ENCODE measurements at places on chromosomes 1 and 21. TPM values are rescaled to one million over a fixed set of nuclear protein-coding genes. Genes with fewer than 3 reads are reported as not detected.

- peaks cover 4% of the 10 kb centered on the region for H3K27me3 ChIP-seq
- no peak for DNase-seq
- no peak overlapping the region for H3K27ac ChIP-seq
- peaks cover 6% of the 10 kb centered on the region for H3K36me3 ChIP-seq
- no peaks in the 10 kb centered on the region for H3K4me1 ChIP-seq
These were observed 72.2 kb upstream of the LPGAT1 start for GRCh38 chr1:211902624-211903291.

DNA sequence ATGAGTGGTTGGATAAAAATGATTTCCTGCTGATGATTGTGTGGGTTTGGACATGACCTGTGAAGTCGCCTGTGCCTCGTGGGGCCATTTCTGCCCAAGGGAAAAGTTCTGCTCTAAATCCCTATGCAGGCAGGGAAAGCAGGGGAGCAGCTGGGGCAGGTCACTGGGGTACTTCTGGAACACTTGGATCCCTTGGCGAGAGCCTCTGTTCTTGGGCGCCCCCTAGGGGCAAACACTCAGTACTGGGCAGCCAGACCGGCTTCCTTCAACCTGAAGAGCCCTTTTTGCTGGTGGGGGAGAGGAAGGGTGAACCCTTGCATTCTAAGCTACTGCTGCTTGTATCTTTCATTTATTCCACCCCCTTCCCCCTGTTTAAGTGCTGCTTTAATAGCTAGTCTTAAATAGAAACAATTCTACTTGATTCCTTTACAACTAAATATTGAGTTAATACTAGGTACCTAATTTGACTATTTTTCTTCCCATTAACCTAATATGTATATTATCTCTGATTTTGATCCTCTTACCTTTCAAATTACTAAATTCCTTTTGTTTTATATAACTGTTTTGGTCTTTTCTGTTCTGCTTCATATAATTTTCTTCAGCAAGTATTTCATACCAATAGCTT, 5.1 kb upstream of the CLEC20A start:
- DNase-seq = peak; percentile 62
- H3K4me1 ChIP-seq = no peaks in the 10 kb centered on the region
- no peaks in the 10 kb centered on the region for H3K27me3 ChIP-seq
- no peaks in the 10 kb centered on the region for H3K36me3 ChIP-seq
- H3K27ac ChIP-seq = no peak overlapping the region
- no peak overlapping the region for H3K4me3 ChIP-seq

GRCh38 chr1:207205614-207206061, 101.6 kb downstream of the C4BPA start:
- H3K27me3 ChIP-seq = peaks cover 7% of the 10 kb centered on the region
- no peak overlapping the region for H3K4me3 ChIP-seq
- H3K27ac ChIP-seq = no peak overlapping the region

- no peaks in the 10 kb centered on the region for H3K36me3 ChIP-seq
- DNase-seq = peak; percentile 47
- H3K4me1 ChIP-seq = no peaks in the 10 kb centered on the region
- H3K27me3 ChIP-seq = peaks cover 2% of the 10 kb centered on the region
- no peak overlapping the region for H3K27ac ChIP-seq
These were observed 164.2 kb upstream of the C1orf21 start for GRCh38 chr1:184222652-184223052.

GRCh38 chr21:36325373-36326010, 5.5 kb downstream of the MORC3 start:
- DNase-seq = no peak
- no peak overlapping the region for H3K27ac ChIP-seq
- H3K36me3 ChIP-seq = peaks cover 52% of the 10 kb centered on the region
- H3K4me1 ChIP-seq = peaks cover 42% of the 10 kb centered on the region
- H3K4me3 ChIP-seq = no peak overlapping the region

- peaks cover 7% of the 10 kb centered on the region for H3K27me3 ChIP-seq
- no peak overlapping the region for H3K4me3 ChIP-seq
- H3K36me3 ChIP-seq = no peaks in the 10 kb centered on the region
- no peak for DNase-seq
- H3K4me1 ChIP-seq = no peaks in the 10 kb centered on the region
These were observed 27.7 kb downstream of the PADI3 start for GRCh38 chr1:17276568-17276967.

- no peak overlapping the region for H3K27ac ChIP-seq
- no peaks in the 10 kb centered on the region for H3K4me1 ChIP-seq
- no peaks in the 10 kb centered on the region for H3K27me3 ChIP-seq
These were observed 299.4 kb upstream of the LYPLAL1 start for GRCh38 chr1:218874313-218874712.

DNA sequence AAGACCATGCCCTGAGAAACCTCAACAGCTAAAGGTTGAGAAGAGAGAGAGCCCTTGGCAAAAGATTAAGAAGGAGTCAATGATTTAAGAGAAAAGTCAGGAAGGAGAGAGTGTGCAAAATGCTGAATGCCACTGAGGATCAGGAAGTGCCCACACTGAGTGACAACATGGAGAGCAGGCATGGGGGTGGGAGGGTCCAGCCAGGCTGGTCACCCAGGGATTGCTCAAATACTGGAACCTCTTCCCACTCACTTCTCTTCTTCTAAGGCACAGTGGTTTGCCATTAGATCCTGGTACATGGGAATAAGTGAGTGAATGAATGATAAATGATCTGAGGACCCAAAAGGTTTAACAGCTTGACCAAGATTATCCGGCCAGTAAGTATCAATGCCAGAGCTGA, 11.1 kb downstream of the PRR9 start:
- no peak overlapping the region for H3K4me3 ChIP-seq
- no peaks in the 10 kb centered on the region for H3K4me1 ChIP-seq
- no peak overlapping the region for H3K27ac ChIP-seq
- peaks cover 2% of the 10 kb centered on the region for H3K27me3 ChIP-seq
- no peak for DNase-seq

GRCh38 chr1:207314816-207315215, 6.7 kb upstream of the CD55 start:
- H3K36me3 ChIP-seq = no peaks in the 10 kb centered on the region
- peaks cover 8% of the 10 kb centered on the region for H3K4me1 ChIP-seq
- H3K4me3 ChIP-seq = no peak overlapping the region
- no peak overlapping the region for H3K27ac ChIP-seq
- no peak for DNase-seq

DNA sequence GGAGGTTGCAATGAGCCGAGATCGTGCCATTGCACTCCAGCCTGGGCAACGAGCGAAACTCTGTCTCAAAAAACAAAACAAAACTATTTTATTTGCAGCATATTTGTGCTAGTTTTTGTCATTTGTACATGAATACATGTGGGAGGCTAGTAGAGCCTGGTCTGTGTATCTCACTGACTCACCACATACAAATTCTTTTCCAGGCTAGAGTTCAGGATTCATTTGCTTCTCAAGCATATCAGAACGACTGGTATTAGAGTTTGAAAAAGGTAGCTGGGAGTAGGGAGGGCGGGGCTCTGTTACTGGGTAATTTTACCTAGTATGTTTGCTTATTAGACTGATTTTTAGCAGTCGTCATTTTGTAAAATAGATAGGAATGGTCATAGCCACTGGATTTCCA, 4.5 kb upstream of the TOR3A start:
- no peak overlapping the region for H3K4me3 ChIP-seq
- peaks cover 7% of the 10 kb centered on the region for H3K36me3 ChIP-seq
- peaks cover 17% of the 10 kb centered on the region for H3K4me1 ChIP-seq
- H3K27ac ChIP-seq = no peak overlapping the region
- no peak for DNase-seq

- DNase-seq = no peak
- no peaks in the 10 kb centered on the region for H3K27me3 ChIP-seq
- H3K36me3 ChIP-seq = peaks cover 40% of the 10 kb centered on the region
- H3K27ac ChIP-seq = no peak overlapping the region
- H3K4me1 ChIP-seq = peaks cover 3% of the 10 kb centered on the region
These were observed 84.9 kb downstream of the FOXJ3 start for GRCh38 chr1:42250164-42250563.

DNA sequence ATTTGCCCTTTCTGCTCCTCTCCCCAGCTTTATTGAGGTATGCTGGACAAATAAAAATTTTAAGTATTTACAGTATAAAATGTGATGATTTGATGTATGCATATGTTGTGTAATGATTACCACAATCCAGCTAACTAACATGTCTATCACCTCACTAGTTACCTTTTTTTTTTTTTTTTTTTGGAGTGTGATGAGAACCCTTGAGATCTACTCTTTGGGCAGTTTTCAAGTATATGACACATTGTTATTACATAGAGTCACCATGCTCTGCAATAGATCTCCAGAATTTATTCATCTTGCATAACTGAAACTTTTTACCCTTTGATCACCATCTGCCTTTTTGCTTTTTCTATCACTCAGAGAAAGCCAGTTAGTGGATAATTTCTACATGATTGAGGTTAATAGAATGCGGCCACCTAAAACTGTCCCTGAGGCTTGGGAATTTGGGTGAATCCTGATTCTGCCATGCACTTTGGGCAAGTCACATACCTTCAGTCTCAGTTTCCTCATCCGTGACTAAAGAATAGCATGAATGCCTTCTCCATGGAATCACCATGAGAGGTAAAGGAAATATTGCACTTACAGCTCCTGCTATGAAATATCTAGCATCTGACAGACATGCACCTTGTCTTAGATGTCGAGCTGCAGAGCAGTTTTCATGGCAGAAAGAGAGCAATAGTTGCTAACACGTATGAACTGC, 295.2 kb downstream of the DISC1 start:
- no peaks in the 10 kb centered on the region for H3K36me3 ChIP-seq
- H3K4me1 ChIP-seq = peaks cover 44% of the 10 kb centered on the region
- H3K4me3 ChIP-seq = no peak overlapping the region
- H3K27me3 ChIP-seq = peaks cover 4% of the 10 kb centered on the region
- DNase-seq = no peak
- no peak overlapping the region for H3K27ac ChIP-seq

DNA sequence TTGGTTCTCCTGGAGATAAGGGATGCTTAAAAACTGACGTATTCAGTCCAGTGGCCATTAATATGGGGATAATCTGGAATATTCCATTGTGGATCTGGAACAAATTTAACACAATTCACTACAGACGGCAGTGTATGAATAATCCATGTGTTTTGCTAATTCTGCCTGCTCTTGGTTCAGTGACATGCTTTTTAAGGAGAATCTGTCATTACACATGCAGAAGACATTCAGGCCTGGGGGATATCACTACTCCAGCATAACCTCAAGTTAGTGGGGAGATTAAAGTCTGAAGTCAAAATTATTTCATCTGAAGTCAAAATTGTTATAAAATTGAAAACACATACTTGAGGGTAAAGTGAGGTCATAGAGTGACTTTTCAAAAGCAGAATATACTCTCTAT, 789.3 kb downstream of the USP25 start:
- H3K27ac ChIP-seq = no peak overlapping the region
- H3K4me1 ChIP-seq = no peaks in the 10 kb centered on the region
- no peak for DNase-seq
- H3K4me3 ChIP-seq = no peak overlapping the region

GRCh38 chr1:28086651-28087050, 1.8 kb downstream of the EYA3 start:
- H3K27me3 ChIP-seq = no peaks in the 10 kb centered on the region
- H3K36me3 ChIP-seq = peaks cover 2% of the 10 kb centered on the region
- no peak for DNase-seq
- peaks cover 39% of the 10 kb centered on the region for H3K4me1 ChIP-seq
- H3K4me3 ChIP-seq = peak overlapping the region; percentile 99

DNA sequence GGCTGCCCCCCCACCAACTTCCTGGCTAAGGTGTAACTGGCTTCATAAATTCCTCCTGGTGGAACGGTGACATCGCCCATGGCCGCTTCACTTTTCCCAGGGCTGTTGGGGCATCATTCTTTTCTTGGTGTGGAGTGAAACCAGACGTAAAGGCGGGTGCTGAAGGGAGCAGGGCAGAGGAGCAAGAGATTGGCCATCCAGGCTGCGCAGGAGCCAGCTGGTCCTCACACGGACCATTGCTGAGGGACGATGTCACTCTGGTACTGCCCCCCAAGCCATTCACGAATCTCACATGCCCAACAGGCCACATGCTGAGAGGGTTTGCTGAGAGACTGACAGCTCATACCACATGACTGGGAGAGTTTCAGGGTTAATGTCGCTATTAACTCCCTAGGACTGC, 10.5 kb upstream of the PKP1 start:
- no peak overlapping the region for H3K4me3 ChIP-seq
- H3K36me3 ChIP-seq = no peaks in the 10 kb centered on the region
- DNase-seq = no peak
- H3K27me3 ChIP-seq = peaks cover 8% of the 10 kb centered on the region

DNA sequence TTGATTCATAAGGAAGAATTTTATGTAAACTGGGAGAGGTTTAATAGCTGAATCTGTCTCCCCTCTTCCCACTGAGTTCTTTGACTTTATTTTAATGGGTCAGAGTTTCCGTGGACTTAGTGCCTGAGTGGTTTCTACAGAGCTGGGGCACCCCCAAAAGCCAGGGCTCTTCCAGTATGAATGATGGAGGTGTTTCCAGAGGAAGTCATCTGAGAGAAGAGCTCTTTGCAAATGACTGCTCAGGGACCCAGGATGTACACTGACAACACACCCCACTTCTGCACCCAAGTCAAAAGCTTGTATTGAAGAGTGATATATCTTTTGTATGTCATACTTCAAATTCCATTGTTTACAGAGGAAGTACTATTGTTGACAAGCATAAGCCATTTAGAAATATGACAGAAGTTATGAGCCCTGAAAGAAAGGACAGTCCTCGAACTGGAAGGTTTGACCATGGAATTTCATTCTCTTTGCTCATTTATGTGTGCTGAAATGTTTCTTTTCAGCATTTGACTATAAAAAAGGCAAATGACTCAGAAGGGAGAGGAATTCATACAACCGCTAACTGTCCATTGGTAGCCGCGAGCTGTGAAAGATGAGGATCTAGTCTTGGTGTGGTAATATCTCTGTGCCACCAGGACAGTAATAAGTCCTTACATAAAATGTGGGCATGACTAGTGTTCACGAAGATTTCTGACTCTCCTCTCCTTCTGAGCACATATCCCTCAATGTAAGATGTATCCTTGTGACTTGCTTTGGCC, 25.4 kb upstream of the LMX1A start:
- H3K4me3 ChIP-seq = no peak overlapping the region
- H3K36me3 ChIP-seq = no peaks in the 10 kb centered on the region
- DNase-seq = no peak

GRCh38 chr1:213418268-213419071, 367.4 kb downstream of the RPS6KC1 start:
- no peak overlapping the region for H3K27ac ChIP-seq
- H3K4me1 ChIP-seq = no peaks in the 10 kb centered on the region
- H3K36me3 ChIP-seq = no peaks in the 10 kb centered on the region
- H3K4me3 ChIP-seq = no peak overlapping the region
- no peak for DNase-seq

- peak; percentile 40 for DNase-seq
- H3K4me1 ChIP-seq = peaks cover 10% of the 10 kb centered on the region
- no peak overlapping the region for H3K4me3 ChIP-seq
- peaks cover 61% of the 10 kb centered on the region for H3K27me3 ChIP-seq
- no peaks in the 10 kb centered on the region for H3K36me3 ChIP-seq
These were observed 8.6 kb downstream of the FMOD start for GRCh38 chr1:203342192-203342940.

The YRDC gene
- total RNA-seq = 16.8 TPM

The XCL2 gene
- total RNA-seq = not detected

The SLC5A3 gene
- 23.3 TPM for total RNA-seq

The CCDC185 gene
- total RNA-seq = not detected

The OVAAL gene
- total RNA-seq = not detected

The ABL2 gene
- total RNA-seq = 9.3 TPM

The TIE1 gene
- 0.45 TPM for total RNA-seq

The UBL4B gene
- total RNA-seq = not detected

The ADAMTS4 gene
- 1.2 TPM for total RNA-seq

The PROK1 gene
- total RNA-seq = not detected

Measured in activated CD4-positive, alpha-beta memory T cell treated with anti-CD3 and anti-CD28 coated beads, Interleukin-2, amount 10 ng/mL, durations not matched to agents 7 days and 5 days (primary cell).